ENCODE measurements at places on chromosomes 13 and 19. TPM values are rescaled to one million over a fixed set of nuclear protein-coding genes. Genes with fewer than 3 reads are reported as not detected.

HDGFL2 gene
- total RNA-seq, result 56.2 TPM

RYR1 gene
- total RNA-seq, result 37.1 TPM

SMIM44 gene
- total RNA-seq, result not detected

ZNF536 gene
- 69.7 TPM for total RNA-seq

ZNF304 gene
- total RNA-seq, result 14.8 TPM

FARP1 gene
- 127 TPM for total RNA-seq

STK24 gene
- total RNA-seq, result 28.8 TPM

CGB3 gene
- not detected for total RNA-seq

ATP8B3 gene
- total RNA-seq, result 1.2 TPM

CLEC17A gene
- 1.2 TPM for total RNA-seq

GRCh38 chr19:2334986-2335846, 6.7 kb downstream of the SPPL2B start:
- DNase-seq, result no peak

GRCh38 chr19:3409346-3410064, 43.1 kb downstream of the NFIC start:
- DNase-seq, result no peak

DNA sequence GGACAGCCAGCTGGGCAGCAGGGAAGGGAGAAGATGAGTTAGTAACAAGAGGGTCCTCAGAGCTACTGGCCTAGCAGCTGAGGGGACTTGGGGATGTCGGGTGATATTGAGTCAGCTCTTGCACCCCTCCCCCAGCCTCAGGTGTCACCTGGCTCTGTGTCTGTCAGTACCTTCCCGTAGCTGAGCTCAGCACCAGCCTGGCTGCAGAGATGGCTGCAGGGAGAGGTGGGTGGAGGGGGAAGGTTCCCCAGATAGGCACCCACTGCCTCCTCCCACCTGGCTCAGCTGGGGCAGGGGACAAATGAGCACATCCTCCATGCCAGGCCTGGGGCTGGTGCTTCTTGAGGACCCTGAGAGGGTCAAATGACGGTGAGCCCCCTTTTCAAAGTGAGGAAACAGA, 6.8 kb upstream of the KPTN start:
- no peak for DNase-seq

GRCh38 chr13:113538689-113539058, 45.9 kb upstream of the TFDP1 start:
- no peak for DNase-seq

GRCh38 chr13:83311886-83312577, 570.2 kb downstream of the SLITRK1 start:
- DNase-seq, result no peak

- no peak for DNase-seq
These were observed 749 bp upstream of the CPT1C start for GRCh38 chr19:49690079-49690655.

DNA sequence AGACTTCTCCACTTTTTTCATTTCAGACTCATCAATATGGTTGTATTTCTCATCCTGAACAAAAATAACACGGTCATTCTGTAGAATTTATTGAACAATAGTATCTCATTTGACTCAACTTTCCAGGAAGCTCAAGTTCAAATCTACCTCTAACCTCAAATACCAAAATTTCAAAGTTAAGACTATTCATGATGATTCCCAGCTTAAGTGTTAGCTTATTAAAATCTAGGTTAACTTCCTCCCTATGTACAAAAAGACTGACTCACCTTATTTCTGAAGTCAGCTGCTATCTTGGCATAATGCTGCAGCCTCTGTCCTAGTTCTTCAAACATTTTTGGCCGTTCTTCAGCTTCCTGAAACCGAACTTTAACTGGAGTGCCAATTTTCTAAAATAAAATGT, 23.2 kb downstream of the HSPH1 start:
- no peak for DNase-seq

DNA sequence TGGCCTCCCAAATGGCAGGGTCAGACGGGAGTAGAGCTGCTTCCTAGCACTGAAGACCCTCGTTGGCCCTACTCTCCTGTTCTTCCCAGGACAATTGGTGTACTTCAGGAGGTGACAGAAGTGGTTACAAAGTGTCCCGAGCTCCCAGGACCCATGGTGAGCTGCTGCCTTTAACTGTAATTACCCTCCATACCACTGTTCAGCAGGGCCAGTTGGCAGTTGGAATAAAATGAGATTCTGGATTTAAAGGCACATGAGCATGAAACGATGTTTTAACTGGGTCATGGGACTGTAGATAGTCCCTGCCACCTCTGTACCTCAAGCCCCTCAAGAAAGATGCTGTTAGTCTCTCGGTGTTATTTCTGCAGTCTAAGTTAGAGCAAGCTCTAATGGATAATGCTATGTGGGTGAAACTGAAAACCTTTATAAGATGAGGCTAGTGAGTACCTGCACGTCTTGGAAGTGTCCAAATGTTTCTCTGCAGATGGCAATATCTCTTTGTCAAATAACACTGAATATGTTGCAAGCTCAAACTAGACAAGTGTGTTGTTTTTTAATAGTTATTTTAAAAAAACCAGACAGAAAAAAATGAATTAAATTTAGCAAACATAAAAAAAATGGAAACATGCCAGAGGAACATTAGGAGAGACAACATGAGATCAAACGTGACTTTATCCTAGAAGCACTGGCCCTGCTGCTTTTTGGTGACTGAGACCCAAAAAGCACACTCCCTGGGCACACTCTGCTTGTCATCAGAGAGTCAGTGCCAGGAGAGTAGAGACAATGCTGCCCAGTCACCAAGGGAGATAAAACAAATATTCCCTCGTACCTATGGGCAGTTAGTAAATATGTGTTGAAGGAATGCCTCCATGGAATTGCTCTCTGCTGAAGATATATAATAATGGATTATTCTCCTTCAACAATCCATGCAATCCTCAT, 266.3 kb downstream of the LMO7 start:
- DNase-seq, result peak; percentile 38

DNA sequence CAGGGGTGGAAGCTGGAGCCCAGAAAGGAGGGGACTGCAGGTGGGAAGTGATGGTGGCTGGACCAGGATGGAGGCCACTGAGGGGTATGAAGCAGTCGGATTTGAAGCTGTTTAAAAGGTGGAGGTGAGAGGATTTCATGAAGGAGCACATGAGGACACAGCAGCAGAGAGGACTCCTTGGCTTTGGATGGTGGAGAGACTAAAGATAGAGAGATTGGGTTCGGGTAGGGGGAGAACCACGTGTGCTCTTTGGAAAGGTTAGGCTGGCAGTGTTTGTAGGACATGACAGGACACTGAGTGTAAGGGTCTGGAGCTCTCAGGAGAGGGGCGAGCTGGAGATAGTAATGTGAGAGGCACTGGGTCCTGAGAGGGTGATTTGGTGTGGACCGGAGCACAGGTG, 8.8 kb downstream of the SNRPD2 start:
- no peak for DNase-seq

- no peak for DNase-seq
These were observed 187.2 kb downstream of the ITGBL1 start for GRCh38 chr13:101639711-101640110.

DNA sequence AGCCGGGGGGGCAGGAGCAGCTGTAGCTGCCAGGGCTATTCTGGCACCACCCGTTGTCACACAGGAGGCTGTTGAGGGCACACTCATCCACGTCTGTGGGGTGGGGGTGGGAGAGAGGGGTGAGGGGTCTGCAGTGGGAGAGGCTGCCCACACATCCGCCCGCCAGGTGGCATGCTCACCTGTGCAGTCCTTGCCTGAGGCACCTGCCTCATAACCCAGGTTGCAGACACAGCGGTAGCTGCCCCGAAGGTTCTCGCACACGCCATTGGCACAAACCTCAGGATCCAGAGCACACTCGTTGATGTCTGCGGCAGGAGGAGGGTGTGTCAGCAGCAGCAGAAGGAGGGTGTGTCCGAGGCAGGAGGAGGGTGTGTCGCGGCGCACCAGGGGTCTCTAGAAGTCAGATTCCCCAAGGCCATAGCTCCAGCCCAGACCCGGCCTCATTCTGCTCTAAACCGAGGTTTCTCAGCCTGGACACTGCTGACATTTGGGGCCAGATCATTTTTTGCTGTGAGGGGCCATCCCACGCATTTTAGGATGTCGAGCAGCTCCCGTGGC, 20.3 kb downstream of the FBN3 start:
- DNase-seq, result no peak

DNA sequence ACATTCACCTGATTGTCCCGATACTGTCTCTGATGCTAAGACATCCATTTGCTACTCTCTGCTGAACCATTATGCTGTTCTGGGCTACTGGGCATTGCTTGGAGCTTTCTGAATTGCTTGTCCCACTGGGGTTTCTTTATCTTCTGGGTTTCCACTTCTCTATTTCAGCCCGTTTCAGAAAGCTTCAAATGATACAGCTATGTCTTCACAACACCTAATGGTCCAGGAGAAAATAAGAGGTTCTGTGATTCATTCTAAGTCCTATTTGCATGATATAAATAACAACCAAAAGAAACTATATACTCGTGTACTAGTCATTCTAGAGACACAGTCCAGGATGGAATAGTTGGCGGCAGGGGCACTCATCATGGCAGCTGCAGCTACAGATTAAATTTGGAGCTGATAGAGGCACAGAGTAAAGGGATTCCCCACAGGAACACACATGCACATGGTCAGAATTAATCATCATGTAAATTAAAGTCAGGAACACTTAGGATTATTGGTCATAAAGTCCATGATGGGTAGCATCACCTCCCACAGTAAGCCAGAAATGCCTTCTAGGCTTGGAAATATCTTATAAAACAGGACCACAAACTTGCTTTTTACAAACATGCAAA, 33.3 kb upstream of the SCEL start:
- no peak for DNase-seq

DNA sequence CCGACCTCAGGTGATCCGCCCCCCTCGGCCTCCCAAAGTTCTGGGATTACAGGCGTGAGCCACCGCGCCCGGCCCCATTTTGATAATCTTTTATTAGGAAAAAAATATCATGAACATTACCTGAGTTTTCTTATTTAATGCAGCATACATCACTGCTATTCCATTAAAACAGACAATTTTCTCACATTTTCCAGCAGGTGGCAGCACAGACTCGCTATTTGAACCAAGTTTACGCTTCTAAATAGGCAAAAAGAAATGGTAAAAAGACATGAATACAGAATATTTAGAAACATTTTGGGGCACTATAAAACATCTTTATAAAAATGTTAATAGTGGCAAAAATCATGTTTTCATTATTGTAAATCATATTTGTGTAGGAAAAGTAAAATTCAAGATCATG, 903.1 kb downstream of the SLITRK6 start:
- no peak for DNase-seq

GRCh38 chr13:33453936-33454335, 168.4 kb upstream of the STARD13 start:
- DNase-seq, result no peak

GRCh38 chr13:72168126-72168855, 301.3 kb upstream of the DACH1 start:
- DNase-seq, result no peak

DNA sequence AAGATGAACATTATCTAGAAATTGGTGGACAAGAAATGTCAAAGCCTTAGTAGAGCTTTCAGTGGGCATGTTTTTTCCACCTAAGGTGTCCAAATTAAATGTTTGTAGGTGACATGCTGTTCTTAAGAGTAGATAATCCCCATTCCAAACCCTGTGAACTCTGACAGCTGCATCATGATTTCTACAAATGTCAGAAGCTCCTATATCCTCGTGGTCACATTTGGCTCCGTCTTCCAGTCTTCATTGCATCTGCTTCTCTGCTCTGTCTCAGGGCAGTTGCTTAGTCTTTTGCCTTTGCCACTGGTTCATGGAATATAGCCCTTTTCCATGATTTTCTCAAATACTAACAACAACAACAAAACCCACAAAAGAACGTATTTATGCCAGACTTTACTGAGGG, 234.5 kb downstream of the DLEU7 start:
- no peak for DNase-seq

DNA sequence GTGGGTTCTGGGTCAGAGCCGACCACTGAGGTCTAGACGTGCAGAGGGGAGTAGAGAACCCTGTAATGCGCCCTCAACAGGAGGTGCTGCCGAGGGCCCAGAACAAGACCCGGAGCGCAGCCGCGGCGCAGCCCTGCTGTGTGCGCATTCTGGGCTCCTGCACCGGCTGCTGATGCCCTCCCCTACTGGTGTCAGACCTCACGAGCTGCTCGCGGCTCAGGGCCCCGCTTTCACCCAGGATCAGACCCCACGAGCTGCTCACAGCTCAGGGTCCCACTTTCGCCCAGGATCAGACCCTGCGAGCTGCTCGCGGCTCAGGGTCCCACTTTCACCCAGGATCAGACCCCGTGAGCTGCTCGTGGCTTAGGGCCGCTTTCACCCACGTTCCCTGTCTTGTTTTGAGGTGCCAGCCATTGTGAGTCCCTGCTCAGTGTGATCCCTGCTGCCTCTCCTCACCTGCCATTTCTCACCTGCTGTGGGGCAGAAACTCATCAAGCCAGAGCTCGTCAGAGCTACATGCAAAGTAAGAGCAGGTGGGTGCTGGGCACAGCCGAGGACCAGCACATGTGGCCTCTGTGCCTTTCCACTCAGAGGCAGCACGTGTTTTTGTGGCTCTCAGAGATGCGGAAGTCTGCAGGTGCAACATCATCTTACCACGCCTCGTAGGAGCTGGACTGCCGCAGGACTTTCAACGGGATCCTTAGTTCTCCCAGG, 47.0 kb upstream of the C13orf46 start:
- no peak for DNase-seq

DNA sequence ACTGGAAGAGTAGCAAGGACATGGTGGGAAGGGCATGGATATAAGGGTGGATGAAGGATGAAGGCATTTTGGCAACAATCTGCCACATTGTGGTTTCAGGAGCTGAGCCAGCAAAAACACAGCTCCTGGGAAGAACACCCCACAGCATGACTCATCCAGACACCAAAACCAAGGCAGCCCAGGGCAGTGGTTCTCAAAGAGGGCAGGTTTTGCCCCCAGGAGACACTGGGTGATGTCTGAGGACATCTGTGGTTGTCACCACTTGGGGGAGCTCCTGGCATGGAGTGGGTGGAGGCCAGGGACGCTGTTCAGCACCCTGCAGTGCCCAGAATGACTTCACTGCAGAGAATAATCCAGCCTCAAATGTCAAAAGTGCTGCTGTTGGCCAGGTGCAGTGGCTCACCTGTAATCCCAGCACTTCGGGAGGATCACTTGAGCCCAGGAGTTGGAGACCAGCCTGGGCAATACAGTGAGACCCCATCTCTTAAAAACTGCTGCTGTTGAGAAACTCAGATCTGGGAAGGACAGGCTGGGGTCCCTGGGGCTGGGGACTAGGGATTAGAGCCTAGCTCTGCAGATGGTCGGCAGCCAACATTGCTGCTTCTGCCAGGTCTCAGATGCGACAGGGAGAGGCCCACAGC, 16.1 kb downstream of the ZFR2 start:
- DNase-seq, result no peak

DNA sequence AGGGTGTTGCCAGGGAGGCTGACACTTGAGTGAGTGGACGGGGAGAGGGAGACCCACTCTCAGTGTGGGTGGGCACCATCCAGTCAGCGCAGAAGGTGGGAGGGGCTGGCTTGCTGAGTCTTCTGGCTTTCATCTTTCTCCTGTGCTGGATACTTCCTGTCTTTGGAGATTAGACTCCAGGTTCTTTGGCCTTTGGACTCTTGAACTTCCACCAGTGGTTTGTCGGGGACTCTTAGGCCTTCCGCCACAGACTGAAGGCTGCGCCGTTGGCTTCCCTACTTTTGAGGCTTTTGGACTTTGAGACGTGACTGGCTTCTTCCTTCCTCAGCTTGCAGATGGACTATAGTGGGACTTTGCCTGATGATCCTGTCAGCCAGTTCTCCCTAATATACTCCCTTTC, 4.3 kb upstream of the LENG8 start:
- DNase-seq, result no peak
